ENCODE measurements at places on chromosomes 3 and 15.
A peak's percentile ranks its signal among the peaks of the same experiment; 100 is the strongest.

GRCh38 chr3:159548675-159549335 is 439.8 kb upstream of the IL12A start:
- DNase-seq = peak; percentile 26

DNA sequence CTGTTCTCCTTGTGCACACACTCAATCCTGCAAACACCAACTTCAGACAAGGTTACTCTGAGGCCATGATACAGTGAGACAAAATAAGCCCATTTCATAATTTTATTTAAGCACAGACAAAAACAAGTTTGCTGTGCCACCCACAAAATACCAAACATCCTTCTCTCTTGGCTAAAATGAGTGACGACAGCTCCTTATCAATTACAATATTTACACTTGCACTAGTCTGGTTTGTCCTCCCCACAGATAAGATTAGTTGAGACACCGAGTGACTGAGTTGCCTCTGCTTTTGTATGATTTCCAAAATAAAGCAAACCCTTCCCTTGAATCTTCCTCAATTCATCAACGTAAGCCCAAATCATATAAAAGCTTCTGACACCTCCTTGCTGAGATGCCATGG is 233.5 kb upstream of the ATP10A start:
- no peak for DNase-seq

DNA sequence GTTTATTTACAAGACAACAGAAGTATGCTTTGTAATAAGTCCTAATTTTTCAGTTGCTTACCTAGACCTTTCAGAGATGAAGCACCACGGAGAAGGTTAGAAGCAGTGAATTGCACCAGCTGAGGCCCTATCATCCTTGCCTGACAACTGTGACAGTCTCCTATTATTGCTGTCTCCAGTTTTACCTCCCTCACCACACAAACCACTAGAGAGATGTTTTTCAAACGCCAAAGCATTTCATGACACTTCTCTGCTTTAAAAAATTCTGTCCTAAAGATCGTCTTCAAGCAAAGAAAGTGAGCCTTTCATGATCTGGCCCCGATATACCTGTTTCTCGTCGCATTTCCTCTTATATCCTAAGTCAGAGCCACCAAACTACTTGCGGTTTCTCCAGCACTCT is 72.3 kb upstream of the TSPAN3 start:
- no peak for DNase-seq

GRCh38 chr15:52440946-52441345 is 87.7 kb downstream of the MYO5A start:
- no peak for DNase-seq

DNA sequence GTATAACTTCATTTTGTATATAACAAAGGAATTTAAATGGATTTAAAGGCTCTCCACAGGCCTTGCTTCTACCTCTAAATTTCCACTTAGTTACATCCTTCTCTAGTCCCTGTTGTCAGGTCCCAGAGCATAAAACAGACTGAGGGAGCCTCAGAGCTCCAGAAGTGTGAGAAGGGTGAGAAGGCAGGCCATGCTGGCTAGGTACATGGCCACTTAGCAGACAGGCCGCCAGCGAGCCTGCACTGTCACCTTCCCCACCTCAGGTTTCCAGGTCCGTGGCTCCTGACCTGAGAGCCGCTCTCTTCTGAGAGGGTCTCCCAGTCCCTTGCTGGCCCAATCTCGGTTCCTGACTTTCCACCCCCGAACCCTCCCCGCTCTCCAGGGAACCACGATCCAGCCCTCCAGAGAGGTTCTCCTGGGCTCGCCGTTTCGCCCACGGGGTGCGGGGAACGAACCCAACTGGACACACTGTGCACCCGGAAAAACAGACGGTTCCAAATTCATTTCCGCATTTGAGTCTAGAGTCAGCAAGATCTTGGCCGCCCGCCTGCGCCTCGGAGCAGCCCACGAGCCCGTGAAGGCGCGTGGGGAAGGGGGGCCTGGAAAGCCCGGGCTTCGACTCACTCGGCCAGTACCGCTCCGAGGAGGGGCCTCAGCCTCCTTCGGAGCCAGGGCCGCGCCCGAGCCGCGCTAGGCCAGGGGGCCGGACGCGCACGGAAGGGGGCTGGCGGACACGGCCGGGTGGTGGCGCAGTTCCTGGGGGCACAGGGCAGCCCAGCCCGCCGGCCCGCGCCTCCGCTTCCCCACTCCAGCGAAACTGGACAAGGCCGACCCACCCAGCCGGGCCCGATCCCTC is 16.7 kb upstream of the SOX2 start:
- DNase-seq = no peak

DNA sequence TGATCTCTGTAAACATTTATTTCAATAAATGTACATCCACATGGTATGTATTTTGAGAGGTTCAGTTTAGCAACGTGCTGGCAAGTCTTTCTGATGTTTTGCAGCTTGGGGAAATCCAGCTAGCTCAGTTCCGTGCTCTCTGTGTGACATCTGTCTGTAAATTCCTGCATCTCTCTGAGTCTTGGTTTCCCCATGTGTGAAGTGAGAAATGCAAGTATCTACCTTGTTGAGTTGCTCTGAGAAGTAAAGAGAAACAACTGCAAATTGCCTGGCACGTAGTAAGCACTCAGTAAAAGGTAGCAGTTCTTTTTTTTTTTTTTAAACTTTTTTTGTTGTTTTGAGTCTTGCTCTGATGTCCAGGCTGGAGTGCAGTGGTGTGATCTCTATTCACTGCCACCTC is 30.2 kb upstream of the MORF4L1 start:
- DNase-seq = no peak

- DNase-seq = no peak
Measured at GRCh38 chr3:134352031-134352671, 22.1 kb downstream of the AMOTL2 start.

DNA sequence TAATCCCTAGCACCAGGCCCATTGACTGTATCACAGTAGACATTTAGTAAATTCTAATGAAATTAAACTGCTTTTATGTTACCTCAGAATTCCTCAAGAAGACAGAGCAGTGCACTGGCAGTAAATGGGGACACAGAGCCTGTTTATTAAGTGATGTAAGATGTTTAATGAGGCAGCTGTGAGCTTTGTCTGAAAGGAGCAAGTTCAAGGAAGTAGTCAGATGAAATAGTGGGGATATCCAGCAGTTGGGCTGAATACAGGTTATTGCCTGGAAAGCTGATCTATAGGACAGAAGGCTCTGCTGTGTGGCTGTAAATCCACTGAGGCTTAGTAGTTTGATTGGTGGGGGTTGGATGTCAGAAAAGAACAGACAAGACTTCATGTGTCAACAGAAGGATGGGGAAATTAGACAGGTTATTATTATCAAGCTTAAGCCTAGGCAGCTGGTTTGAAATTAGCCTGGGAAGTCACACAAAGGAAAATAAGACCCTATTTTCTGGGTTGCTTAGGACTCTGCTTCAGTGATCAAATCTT is 62.2 kb downstream of the PFN2 start:
- DNase-seq = no peak

- DNase-seq = no peak
Measured at GRCh38 chr3:107092121-107092520, 285.1 kb upstream of the CCDC54 start.

- DNase-seq = peak; percentile 71
Measured at GRCh38 chr3:151552589-151552988, 91.7 kb upstream of the IGSF10 start.

DNA sequence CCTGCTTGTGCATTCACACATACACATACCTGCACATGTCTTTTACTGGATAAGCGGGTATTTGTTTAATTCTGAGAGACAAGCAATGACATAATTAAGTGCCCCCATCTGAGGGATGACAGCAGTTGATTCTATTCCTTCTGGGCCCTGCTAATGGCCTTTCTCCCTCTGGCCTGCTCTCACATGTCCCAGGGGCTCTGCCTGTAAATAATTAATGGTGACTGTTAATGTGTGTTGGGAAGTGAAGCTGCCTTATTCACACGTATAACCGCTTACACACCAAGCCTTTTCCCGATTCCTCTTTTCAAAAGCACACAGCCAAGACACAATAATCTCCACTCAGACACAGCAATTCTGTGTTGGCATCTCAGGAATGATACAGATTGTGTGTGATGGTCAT is 47.8 kb downstream of the LRRK1 start:
- no peak for DNase-seq
